Stimulated activated CD4-positive, alpha-beta T cell treated with anti-CD3 and anti-CD28 coated beads, Interleukin-1b, Interleukin-23, amount 100 ng/mL, for 4 hours (primary cell): ENCODE measurements at places on chromosomes 16 and 17.

- DNase-seq = no peak
Measured at GRCh38 chr17:81052199-81052997, 17.4 kb downstream of the BAIAP2 start.

DNA sequence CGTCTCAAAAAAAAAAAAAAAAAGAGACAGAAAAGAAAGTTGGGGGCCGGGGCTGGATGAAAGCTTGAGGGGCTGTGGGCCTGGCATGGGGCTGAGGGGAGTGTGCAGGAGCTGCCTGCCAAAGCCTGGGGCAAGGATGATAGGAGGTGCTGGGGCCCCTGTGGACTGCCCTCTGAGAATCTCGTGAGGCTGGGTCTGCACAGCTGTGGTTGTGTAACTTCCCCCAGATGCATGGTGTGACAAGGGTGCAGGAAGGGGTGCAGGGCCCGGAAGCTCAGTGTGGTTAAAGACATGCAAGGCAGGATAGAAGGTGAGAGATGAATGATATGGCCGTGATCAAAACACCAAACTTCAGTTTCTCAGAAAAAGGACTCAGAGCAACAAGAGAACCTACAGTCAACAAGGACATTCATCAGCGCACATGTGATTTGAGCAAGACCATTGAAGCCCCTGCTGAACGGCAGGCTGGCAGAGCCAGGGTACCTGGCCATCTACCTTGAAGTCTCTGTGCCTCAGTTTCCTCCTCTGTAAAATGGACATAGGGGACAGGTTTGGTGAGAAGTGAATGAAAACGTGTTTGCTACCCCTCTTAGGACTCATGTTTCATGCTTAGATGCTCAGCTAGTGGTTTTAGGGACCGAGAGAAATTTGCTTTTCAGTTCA, 9.6 kb downstream of the IL32 start:
- DNase-seq = peak; percentile 45

GRCh38 chr17:17356149-17356930, 53.2 kb downstream of the NT5M start:
- DNase-seq = peak; percentile 62

DNA sequence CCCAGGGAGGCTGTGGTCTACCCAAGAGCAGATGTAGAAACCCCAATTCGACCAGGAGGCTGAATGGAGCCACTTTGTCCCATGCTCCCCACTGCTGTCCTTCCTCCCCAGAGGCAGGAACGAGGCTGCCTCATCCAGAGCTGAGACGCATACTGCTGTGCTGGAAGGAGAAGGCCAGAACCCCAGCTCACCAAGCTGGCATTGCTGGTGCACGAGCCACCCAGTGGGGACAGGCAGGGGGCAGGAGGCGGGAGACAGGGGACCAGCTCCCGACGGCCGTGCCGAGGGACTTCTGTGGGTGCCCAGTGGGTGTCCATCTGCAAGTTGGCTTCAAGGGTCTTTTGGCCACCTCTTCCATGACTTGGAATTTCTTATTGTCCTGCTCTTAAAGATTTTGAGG, 66.6 kb downstream of the NTN1 start:
- no peak for DNase-seq

DNA sequence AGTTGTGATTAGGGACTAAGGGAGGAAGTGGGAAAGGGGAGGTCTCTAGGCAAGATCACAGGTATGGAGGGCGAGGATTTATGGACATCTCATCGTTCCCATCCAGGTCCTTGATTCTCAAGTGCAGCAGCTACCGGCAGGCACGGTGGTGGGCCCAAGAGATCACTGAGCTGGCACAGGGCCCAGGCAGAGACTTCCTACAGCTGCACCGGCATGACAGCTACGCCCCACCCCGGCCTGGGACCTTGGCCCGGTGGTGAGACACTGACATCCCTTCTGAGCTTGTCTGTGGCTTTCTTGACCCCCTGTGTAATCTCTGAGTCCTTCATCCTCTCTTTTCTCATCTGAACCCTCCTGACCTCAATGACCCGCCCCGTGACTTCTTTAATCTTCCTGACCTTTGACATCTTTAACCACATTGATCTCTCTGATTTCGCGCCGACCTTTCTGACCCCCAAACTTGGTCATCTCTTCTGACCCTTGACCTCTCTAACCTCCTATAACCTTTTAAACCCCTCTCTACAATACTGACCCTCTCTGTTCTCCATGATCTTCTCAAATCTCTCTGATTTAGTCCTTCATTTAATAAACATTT, 3.8 kb downstream of the PLD2 start:
- no peak for DNase-seq

GRCh38 chr16:59905606-59906005, 1171.5 kb upstream of the GOT2 start:
- no peak for DNase-seq

- no peak for DNase-seq
Measured at GRCh38 chr17:50259477-50260324, 14.6 kb upstream of the TMEM92 start.

- DNase-seq = peak; percentile 80
Measured at GRCh38 chr17:57130708-57131461, 45.8 kb downstream of the AKAP1 start.

DNA sequence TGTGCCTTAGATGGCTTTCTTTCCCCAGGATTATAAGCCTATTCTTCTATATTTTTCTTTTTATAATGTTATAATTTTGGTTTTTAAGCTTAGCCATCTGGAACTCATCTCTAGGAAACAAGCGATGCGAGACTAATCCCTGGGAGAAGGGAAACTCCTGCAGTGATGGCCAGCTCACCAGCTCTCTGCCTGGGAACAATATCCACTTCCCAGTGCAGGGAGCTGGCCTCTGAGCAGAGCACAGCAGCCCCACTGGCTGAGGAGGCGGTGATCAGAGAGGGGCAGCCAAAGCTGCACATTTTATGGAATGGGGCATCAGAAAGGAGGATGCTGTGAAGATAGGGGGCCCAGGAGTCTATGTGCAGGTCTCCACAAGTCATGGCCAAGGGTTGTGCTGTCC, 183.3 kb downstream of the LGALS9B start:
- DNase-seq = no peak

DNA sequence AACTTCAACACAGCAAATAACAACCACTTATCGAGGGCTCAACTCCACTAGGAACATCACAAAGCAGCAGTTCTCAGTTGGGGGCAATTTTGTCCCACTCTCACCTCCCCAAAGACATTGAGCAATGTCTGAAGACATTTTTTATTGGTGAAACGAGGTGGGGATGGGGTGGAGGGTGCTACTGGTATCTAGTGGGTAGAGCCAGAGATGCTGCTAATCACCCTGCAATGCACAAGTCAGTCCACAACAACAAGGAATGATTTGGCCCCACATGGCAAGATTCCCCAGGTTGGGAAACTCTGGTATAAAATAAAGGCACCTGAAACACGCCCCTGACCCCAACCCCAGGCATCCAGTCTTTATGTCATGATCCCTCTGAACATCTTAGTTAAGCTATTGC, 33.3 kb downstream of the TLE7 start:
- no peak for DNase-seq

- no peak for DNase-seq
Measured at GRCh38 chr17:18925187-18925586, 26.8 kb upstream of the SLC5A10 start.

- DNase-seq = no peak
Measured at GRCh38 chr17:35002876-35003551, 22.7 kb downstream of the LIG3 start.

DNA sequence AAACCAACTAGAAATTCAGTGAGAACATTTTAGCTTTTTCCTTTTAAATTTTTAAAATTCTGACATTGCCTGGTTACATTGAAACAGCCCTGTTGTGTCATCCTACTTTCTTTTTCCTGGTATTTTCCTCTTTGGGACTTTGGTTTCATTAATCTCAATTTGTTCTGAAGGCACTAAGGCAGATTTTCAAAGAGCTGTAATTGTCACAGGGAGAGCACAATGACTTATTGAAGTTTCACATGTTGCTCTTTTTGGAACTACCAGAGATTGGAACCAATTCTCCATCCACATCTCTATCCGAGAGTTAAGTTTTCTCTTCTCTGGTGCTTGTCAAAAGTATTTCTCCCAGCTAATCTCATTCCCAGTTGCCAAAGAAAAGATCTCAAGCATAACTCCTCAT, 144.7 kb upstream of the TBX2 start:
- no peak for DNase-seq

GRCh38 chr16:1206326-1206725, 18.7 kb downstream of the TPSG1 start:
- no peak for DNase-seq

DNA sequence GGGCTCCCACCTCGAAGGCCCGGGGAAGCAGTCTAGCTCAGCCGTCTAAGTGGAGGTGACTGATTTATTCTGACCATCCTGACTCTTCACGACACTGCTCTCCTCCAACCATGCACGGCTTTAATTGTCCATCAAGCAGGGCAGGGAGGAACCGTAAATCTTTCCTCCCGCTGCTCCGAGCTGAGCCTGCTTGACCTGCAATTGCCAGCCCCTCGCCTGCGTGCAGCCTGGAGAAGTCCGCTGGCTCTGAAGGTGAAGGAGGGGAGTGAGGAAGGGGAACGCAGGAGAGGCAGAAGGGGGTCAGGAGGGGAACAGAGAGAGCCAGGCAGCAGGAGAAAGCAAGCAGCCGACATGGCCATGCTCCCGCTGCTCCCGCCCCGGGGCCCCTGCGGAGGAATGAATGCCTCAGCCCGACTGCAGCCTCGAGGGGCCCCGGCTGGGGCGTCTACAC, 10.1 kb downstream of the RBFOX3 start:
- no peak for DNase-seq

GRCh38 chr17:80477647-80478478, 1.5 kb upstream of the NPTX1 start:
- no peak for DNase-seq

DNA sequence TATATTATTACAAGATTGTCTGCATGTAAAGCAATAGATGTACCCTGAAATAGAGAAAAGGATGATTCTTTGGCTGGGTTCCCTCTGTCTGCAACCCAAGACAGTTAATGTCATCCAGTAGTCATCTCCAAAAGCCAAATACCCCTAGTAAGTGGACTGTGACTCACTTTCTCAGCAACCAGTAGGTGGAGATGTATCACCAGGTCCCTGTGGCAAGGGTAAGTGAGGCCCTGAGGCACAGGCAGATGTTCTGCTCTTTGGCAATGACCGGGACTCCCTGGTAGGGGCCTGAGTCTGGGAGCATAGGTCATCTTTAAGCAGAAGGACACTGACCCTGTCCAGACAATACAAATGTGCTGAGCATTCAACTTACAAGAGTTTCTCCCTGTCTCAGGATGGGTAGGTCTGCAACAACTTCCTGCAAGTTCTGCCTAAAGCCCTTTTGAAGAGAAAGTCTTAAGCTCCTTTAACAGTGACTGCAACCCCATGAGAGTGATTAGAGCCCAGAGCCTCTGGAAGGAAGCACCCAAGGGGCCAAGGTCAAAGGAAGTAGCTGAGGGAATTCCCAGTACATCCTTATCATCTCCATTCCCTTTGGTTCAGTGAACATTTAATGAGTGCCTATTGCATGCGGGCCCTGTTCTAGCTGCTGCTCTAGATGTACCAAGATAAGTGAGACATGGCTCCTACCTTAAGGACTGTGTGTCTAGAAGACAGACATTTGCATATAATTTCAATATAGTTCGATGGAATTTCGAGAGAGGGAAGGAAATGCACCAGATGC, 31.9 kb downstream of the PMP22 start:
- DNase-seq = no peak

- DNase-seq = no peak
Measured at GRCh38 chr17:27313301-27313700, 19.4 kb downstream of the WSB1 start.

DNA sequence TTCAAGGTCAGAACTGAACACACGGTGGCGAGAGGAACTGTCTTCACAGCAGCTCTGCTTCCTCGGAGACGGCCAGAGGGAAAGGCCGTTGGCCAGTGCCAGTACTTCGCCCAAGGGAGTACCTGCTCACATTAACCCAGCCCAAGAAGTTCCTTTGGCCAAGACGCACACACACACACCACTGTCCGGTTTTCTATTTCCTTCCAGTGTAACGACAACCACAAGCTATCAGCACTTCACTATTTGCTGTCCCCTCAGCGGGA, 744 bp upstream of the GGNBP2 start:
- DNase-seq = no peak

DNA sequence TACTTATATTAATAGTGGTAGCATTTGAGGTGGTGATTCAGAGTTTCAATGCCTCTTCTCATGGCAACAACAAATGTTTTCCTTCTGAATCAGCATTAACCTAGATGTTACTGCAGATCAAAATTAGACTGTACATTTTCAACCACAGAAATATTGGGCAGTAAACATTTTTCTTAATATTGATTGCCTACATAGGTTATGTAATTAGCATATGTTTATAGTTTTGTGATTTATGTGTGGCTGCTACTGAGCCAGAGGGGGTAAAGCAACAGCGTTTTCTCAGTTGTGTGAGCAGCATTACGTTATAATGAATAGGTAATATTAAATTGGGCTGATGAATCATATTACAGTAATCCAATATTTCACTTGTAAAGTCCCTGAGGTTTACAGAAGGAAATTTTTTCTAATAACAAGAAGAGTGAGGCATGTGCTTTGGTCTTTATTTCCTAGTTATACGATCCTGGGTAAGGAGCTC, 18.8 kb upstream of the BMERB1 start:
- no peak for DNase-seq

DNA sequence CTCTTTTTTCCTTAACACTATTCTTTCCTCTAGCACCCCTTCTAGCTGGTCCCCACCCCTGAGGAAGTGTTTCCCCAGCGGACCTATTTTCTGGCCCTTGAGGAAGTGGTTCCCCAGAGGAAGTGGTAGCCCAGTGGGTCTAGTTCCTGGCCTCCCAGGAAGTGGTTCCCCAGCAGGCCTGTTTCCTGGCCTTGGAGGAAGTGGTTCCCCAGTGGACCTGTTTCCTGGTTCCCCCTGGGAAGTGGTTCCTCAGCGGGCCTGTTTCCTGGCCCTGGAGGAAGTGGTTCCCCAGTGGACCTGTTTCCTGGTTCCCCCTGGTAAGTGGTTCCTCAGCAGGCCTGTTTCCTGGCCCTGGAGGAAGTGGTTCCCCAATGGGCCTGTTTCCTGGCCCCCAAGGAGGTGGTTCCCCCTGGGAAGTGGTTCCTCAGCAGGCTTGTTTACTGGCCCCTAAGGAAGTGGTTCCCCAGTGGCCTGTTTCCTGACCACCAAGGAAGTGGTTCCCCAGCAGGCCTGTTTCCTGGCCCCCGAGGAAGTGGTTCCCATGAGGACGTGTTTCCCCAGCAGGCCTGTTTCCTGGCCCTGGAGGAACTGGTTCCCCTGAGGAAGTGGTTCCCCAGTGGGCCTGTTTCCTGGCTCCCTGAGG, 58.3 kb downstream of the NTN1 start:
- no peak for DNase-seq

DNA sequence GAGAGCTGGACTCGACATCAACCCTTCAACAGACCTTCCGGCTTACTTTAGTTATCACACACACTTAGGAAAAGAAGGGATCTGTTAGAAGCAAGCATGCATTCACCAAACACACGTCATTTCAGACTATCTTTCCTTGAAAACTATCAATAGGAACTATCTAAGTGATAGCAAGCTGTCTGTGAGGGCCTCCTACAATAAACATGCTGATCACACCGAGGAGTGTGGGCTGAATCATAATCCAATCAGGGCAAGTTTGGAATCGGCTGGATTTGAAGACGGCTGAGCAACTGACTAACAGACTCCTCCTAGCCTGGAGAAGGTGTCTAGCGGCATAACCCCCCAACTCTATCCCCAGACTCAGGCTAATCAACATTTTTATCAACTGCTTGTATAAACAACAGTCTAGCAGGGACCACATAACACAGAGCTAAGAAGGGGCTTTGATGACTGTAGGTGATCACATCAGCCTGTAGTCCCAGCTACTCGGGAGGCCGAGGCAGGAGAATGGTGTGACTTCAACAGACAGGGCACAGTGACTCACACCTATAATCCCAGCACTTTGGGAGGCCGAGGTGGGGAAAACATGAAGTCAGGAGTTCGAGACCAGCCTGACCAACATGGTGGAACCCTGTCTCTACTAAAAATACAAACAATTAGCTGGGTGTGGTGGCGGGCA, 14.1 kb downstream of the NXN start:
- no peak for DNase-seq
